ENCODE measurements at places on chromosomes 7 and 10. TPM values are rescaled to one million over a fixed set of nuclear protein-coding genes. Genes with fewer than 3 reads are reported as not detected.

GRCh38 chr10:131900350-131901152 is at the start of gene PPP2R2D:
Gene PPP2R2D, plus strand, starts transcription at chr10:131901008. Its CDS starts 141 bp downstream, at chr10:131901149.
- DNase-seq = peak; percentile 89

- no peak for DNase-seq
Observed at GRCh38 chr7:44639671-44640321, 33.4 kb downstream of the OGDH start.

DNA sequence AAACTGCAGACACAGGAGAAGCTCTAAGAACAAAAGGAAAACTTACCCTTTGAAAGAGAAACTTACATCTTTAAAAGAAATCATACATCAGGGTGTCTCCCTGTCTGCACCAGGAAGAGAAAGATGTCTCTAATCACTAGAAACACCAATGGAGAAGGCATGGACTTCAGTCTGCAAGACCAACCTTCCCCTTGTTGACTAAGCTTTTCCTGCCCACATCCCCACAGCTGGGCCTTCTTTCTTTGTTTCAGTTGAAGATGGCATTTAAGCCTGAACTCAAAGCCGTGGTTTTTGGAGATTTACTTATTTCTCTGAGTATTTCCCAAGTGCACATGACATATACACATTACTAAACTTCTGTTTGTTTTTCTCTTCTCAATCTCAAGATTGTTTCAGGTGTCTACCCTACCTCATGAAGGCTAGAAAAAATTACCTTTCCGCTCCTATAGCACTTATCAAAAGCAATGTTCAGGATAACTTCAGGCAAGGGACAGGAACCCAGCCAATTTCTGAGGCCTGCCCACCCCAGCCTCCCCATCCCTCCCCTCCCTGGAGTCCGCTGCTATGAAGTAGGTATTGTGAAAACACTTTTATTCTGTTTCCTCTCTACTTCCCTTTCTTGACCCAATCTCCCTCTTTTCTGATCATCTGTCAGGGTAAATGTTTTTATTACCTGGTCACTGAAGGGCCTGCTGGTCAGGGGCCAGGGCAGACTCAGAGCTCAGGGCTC is 2.8 kb upstream of the SLC29A3 start:
- no peak for DNase-seq

The TFEC gene
- not detected for total RNA-seq

The SLC18A3 gene
- total RNA-seq = not detected

The LIPF gene
- total RNA-seq = not detected

The GPC2 gene
- total RNA-seq = 18.7 TPM

Data from CD4-positive, alpha-beta T cell (primary cell).